ENCODE measurements at places on chromosomes 5 and 9. TPM values are rescaled to one million over a fixed set of nuclear protein-coding genes. Genes with fewer than 3 reads are reported as not detected.

GRCh38 chr9:16175461-16175860, 622.6 kb downstream of the CCDC171 start:
- DNase-seq, result no peak

DNA sequence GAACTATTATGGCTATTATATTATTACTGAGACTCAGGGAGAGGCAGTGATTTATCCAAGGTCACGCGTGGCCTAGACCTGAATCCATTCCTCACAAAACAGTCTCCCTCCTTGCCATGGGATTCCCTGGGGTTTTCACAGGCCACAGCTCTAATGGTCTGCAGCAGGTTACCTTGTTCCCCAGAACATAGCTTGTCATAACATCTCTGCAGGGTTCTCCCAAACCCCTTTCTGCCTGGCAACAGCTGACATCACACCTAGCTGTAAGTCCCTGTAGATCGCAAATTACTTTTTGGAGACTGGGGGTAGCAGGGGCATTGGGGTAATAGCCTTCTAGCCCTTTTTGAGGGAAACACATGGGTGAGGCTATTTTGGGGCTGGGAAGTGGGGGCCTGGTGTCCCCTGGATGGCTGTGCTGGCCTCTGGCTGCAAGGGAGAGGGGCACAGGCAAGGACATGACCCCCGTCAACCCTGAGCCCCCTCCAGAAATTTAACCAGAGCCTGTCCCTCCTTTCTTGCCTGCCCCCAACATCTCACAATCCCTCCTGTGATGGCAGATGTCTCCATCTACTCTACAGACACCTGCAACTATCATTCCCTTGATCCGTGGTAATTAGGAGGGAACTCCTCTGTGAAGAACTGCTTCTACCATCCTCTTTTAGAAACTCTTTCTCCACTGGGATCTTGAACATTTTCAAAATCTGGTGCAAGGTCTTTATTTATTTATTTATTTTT, 1.3 kb downstream of the CD74 start:
- no peak for DNase-seq

GRCh38 chr9:88932766-88933165, 58.5 kb upstream of the S1PR3 start:
- no peak for DNase-seq

DNA sequence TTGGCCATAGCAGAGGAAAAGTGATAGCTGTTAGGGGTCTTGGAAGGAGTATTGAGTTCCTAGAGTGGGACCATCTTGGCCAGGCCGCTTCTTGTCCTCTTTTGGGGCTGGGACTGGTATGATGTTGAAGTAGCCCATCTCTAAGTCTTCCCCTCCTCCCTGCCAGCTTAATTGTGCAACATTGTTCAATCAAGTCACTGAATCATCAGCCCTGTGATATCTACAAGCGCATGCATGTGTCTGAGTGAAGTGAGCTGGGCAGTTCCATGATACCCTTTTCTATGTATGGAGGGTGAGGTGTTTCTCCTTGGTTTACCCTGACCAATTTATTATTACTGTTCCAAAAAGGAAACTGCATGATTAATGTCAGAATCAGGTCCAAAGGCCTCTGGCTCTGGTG, 112.2 kb downstream of the C9orf152 start:
- DNase-seq, result no peak

- no peak for DNase-seq
These were observed 275.2 kb upstream of the IRX1 start for GRCh38 chr5:3320317-3320875.

- no peak for DNase-seq
These were observed 37.1 kb downstream of the ITGA1 start for GRCh38 chr5:52824827-52825226.

- DNase-seq, result peak; percentile 65
These were observed 1.6 kb downstream of the DMRT2 start for GRCh38 chr9:1051584-1052275.

DNA sequence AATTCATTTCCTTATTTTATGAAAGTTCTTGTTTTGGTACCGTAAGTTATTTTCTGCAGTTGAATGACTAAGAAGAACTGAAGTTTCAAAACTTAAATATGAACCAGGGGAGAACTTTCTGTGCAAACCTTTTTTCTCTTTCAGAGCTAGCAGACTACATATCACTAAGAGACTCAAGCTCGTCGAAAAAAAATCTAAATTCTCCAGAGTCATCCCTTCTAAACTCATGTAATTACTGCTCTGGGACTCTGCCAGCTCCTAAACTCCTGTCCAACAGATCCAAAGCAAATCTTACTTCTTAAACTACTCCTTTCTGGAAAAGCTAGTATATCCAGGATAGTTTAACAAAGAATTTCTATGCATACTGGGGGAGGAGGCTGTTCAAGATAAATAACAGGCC, 87.0 kb upstream of the NR5A1 start:
- no peak for DNase-seq

Gene CBY3
- polyA plus RNA-seq, result not detected

GRCh38 chr9:87796196-87796595, 70.3 kb downstream of the CTSL start:
- no peak for DNase-seq

DNA sequence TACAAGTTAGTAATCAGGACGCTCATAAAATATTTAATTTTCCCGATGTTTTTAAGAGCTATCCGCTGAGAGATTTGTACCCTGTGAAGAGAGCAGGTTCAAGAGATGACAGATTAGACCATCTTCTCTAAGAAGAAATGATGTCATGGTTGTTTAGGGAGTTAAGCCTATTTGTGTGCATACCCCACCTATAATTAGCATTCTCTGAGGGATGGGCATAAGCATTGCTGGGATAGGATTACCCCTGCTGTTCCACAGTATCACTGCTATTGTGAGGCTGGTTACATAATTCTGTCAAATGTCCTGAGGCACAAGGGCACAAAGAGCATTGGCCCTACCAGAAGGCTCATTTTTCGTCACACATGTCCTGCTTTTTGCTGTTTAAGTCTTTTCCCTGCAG, 687.0 kb downstream of the CETN3 start:
- no peak for DNase-seq
